Activated CD8-positive, alpha-beta memory T cell treated with anti-CD3 and anti-CD28 coated beads, Interleukin-2, amount 50 U/mL, for 4 hours (primary cell): ENCODE measurements at places on chromosomes 3 and 15.

GRCh38 chr3:107524326-107524840, 1.6 kb downstream of the BBX start:
- no peak for DNase-seq

DNA sequence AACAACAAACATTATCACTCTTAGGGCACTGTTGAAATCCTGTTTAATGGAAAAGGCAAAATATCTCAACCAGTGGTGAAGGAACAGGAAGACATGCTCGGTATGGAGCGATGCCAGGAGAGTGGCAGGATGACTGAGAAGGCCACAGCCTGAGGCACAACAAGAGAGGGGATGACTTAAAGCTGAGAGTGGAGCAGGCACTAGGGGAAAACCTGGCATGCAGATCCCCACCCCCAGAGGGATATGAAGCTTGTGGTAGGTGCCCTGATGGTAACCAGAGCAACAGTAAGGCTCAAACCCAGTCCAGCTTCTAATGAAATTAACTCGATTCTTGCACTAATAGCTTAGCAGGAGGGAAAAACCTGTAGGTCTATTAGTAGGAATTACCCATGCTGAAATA, 40.4 kb downstream of the LYSMD4 start:
- DNase-seq: no peak

GRCh38 chr3:59620325-59620724, 570.5 kb upstream of the CFAP20DC start:
- no peak for DNase-seq

DNA sequence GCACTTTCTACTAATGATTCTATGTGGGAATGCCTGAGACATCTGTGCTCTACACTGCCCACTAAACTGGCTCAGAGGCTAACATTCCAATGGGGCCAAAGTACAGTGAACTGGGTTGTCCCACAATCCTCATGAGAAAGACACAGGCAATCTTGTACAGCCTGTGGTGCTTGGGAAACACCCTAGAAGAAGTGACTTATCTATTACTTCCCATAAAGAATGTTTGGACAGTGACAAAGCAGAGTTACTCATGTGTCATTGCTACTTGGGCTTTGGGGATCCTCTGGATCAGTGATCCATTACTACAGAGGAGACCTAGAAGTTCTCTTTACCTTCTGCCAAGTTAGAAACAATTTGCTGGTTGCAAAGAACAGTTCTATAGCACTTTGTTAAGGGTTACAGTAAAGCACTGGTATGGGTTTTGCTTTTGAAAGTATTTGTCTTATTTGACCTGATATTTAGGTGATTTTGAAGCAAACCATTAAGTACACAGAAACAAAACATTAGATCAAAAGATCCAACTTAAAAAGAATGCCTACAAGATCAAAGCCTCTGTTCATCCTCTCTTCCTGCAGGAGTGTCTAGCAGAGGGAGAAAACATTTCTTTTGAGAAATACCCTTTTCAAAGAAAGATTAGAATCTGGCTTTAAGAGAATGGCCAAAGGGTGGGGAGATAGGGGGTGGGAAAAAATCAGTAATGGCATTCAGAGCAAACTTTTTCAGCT, 75.8 kb downstream of the CTNNB1 start:
- no peak for DNase-seq

DNA sequence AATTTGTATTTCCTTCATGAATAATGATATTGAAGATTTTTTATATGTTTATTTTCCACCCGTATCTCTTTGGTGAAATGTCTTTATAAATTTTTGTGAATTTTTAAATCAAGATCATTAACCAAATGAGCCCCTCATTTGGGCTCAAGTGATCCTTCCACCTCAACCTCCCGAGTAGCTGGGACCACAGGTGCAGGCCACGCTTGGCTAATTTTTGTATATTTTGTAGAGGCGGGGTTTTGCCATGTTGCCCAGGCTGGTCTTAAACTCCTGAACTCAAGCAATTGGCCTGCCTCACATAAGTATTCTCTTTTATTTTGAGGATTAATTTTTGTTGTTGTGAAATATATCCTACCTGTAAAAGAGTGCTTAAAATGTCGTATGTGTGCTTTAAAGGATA, 4.9 kb downstream of the BBS4 start:
- DNase-seq: no peak
